ENCODE measurements at places on chromosomes 1 and 21.

GRCh38 chr1:14876747-14877146 lies 276.8 kb upstream of the TMEM51 start:
- DNase-seq = no peak

- DNase-seq = no peak
Measured at GRCh38 chr1:11316701-11317100, 43.7 kb downstream of the UBIAD1 start.

DNA sequence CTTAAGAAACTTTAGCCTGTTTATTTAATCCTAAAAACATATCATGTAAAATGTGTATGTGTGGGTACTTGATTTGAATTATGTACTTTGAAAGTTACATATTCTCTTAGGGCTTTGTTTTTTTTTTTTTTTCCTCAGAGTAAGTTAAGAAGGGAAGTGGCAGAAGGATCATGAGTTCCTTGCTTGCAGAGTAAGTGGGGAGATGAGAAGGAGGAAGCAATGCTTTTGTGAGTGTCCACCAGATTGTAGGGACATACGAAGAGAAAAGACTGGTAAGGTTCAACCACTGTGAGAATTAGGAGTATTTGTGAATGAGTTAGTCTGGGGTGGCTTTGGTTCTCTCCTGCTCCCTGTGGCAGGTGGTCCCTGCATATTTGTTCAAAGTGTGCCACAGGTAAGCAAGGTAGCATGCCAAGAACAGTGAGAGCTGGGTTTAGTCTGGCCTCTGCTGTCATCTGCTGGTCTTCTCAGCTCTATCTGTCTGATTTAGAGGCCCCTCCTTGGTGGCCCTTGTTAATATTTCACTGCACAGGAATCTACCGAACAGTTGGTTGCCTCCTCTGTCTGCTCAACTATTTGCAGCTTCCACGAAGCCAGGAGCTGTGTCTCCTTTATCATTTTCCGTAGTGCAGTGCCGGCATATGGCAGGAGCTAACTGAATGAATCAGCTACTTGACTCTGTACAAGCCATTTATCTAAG lies 9.5 kb downstream of the DNM3 start:
- DNase-seq = no peak

DNA sequence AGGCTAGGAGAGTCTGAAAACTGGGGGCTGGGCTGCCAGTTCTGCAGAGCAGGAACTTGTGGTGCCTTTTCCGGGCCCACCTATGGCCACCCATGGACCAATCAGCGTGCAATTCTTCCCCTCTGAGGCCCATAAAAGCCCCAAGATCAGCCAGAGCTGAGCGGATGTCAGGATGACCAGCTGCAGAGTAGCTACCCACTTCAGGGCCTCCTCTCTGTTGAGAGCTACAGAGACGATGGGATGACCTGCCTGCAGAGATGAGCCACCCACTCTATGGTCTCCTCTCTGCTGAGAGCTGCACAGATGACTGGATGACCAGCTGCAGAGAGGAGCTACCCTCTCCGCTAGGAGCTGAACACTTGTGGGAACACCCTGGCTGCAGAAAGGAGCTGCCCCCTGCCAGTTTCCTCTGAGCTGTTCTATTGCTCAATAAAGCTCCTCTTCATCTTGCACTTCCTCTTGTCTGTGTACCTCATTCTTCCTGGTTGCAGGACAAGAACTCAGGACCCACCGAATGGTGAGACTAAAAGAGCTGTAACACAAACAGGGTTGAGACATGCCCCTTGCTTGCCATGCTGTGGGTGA lies 12.8 kb upstream of the AADACL4 start:
- DNase-seq = no peak

- DNase-seq = no peak
Measured at GRCh38 chr1:40894455-40894854, 32.3 kb upstream of the CITED4 start.

- DNase-seq = no peak
Measured at GRCh38 chr1:14517841-14518180, 80.7 kb upstream of the KAZN start.

Measured in HEK293T (cell line).